Fibroblast of mammary gland (primary cell): ENCODE measurements at places on chromosomes 16 and 17.

DNA sequence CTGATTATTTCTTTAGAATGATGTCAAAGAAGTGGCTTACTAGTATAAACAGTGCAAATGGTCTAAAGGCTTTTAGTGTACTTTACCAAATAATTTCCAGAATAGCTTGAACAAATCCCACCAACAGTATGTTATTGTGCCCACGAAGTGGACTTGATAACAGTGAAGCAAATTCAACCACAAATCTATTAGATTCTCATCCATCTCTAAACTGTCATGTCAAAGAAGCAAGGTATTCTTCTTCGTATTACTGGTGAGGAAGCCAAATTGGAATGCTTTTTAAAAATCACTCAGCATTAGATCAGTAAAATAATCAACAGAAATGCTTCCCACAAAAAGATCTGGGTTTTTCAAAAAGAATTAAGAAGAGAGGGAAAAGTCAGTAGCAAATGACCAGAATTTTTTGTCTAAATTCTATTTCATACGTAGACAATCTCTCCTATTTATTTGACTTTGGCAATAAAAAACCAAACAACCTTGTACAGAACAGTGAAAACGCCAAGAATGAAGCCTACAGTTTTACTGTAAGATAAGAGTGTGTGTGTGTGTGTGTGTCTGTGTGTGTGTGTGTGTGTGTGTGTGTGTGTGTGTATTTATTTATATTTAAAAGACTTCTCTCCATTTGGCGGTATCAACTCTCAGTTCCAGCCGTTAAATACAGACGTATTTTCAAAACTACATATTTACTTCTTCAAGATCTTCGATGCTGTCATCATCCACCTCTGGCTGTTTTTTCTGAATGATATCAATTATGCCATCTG lies 114.6 kb downstream of the CYB561 start:
- DNase-seq, result no peak

DNA sequence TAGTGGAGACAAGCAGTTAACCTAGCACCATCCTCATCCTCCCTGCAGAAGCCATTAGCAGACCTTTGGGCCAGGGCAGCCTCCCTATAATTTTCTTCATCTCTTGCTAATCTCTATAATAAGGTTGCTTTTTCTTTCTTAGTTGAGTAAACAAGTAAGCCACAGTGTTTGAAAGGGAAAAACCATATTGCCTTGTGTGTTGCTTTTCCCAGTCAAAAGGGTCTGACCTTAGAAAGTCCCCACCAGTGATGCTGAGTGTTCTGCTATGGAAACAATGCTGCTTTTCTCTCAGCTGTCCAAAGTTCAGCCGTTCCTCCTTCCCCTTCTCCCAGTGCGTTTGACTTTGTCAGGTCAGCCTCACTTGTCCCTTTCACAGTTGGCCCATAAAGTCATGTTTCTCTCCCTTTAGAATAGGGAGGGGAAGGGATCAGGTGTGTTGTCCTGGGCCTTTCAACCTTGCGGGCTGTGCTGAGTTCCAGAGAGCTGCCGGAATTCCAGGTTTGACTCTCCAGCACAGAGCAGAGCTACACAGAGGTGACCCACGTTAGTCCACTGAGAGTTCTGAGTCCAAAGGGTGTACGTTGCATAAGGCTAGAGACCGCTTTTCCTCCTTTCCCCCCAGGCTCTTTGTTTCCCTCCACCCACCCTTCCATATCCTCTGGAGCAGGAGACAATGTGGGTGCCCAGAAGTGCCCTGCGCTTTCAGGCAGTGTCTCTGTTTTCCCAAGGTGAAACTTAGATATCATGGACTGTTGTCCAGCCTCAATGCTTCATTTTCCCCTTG lies 15.9 kb upstream of the CLEC18C start:
- DNase-seq, result no peak

DNA sequence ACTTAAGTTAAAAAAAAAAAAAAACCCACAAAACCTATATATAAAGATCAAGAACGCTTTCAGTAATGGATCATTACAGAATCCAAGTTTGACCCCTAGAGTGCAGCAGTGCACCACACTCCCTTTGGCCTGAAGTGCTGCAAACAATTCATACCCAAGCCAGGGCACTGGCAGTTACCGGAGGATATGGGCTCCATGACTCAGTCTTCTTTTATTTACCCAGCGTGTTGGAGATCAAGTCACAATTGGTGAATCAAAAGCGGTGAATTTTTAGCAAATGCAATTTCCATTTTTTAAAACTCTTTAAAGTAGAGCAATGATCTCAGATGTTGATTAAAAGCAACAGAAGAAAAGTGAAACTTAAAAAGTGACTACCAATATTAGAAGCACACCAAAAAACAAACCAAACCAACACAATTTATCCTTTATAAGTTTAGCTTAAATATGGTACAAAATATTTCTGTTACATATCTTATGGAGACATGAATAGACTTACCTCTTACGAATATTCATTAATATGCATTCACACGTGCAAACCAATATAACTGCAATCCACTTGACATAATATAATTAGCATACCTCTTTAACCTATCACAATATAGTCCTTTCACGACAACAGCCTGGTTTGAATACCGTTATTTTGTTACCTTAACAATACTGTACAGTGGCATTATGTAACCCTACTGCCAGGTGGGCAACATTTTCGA lies 46.3 kb downstream of the ZNF652 start:
- peak; percentile 91 for DNase-seq

DNA sequence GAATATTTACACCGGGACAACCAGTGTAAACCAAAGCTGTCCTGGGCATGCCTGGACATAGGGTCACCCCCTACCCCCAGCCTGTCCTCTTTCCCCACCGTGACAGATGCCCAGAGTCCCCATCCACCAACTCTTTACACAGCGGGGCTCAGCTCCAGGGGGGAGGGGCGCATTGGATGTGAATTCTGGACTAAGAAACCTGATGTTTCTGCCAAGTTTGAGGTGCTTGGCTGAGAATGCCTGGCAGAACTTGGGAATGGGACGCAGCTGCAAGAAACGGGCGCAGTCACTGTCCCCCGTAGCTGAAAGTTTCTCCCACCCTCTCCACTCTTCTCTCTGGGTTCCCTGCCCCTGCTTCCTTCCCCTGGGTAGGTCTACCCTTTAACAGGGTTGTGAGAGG lies 68.0 kb upstream of the CDC42EP4 start:
- no peak for DNase-seq

DNA sequence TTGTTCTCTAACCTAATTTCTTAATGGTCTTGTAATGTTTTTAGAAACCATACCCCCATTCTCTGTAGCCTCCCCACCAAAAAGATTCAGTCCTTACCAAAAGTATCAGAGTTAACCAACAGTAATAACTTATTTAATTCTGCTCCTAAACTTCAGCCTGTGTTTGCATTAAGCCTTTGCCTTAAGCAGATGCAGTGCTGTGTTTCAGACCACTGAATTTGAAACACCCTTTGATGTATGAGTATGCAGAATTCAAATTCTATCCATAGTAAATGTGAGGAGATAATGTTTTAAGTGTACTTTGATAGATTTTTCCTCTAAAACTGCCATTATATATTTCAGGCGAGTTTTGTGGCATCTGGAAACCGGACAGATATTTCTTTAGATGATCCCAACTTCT lies 171.6 kb upstream of the RBL2 start:
- no peak for DNase-seq

DNA sequence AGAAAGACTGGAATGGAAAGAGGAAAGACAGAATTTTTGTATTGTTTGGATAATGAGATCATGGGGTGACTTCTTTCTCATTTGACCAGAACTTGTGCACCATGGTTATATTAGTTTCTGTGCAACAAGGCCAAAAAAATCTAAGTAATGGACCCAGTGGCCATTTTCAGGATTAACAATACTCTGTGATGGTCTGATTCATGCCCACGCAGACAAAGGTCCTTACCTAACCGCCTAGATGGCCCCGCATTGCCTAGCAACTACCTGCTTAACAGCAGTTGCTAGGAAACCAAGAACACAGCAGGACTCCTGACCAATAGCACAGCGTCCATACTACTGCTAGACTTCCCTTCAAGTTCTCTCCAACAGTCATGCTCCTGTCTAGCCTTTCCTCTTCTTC lies 22.4 kb downstream of the MIS12 start:
- DNase-seq, result no peak

DNA sequence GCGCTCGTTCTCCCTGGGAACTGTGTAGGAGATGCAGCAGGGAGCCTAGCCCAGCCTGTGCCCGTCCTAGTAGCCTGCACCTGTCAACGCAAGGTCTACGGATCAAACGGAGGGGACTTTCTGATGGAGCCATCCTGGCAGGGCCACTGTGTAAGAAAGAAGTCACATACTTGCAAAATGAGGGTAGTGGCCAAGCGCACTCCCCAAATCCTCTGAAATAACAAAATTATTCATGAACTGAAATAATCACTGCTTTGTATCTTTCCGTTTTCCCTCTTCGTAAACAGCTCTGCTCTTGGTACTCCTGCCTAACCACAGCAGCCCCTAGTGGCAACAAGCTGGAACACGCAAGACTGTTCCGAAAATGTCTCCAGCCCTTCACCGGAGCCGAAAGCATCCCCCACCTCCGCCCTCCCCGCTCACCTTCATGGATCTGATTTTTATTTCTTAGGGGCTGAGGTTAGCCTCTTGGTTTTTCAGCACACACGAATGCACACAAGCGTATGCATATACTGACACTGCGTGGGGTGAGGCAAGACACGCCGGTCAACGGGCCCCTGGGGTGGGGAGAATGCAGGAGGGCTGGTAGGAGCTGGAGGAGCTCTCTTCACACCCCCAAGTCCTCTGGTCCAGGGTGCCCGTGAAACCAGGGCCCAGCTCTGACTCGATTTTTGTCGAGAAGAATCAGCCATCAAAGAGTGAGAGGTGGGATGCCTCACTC lies 100.8 kb downstream of the ABCC12 start:
- DNase-seq, result peak; percentile 70

GRCh38 chr17:72185564-72185963 lies 64.7 kb downstream of the SOX9 start:
- no peak for DNase-seq

- DNase-seq, result no peak
Observed at GRCh38 chr17:57455063-57455914, 199.0 kb downstream of the MSI2 start.

- DNase-seq, result no peak
Observed at GRCh38 chr17:28574526-28574925, 2.2 kb downstream of the ALDOC start.

DNA sequence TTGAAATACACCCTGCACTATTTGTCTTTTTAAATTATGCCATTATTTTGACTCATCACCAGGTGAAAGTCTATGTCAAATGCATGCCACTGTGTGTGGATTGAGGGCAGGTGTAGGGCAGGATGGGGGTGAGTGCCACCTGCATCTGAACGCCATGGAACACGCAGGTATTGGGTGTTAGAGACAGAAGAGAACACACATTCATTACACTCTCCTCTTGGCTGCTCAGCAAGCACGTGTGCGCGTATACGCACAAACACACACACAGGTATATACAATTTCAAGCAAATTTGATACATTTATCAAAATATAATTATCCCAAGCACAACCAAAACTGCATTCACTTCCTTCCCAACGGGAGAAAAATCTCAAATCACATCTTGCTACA lies 268.9 kb downstream of the NTN1 start:
- DNase-seq, result no peak

- DNase-seq, result no peak
Observed at GRCh38 chr17:62644487-62645173, 17.2 kb downstream of the MRC2 start.

DNA sequence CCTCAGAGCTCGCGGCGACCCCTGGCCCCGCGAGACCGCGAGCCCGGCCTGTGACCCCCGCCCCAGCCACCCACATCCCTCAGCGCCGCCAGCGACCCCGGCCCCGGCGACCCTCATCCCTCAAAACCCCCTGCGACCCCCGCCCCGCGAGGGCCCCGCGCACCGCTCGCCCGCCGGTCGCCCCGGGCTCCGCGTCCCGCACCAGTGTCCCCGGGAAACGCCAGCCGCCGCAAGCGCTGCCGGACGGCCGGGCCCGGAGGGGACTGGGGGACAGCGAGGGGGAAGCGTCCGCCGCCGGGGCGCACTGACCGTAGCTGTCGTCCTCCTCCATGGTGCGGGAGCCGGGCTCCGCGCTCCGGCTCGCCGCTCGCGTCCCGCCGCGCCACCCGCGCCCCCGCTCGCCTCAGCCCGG lies at the start of gene CYTH1:
Gene CYTH1 (minus strand): TSS at position 381 of the 412 bp plus-strand sequence. CDS start 50 bp downstream, at position 331.
- no peak for DNase-seq

DNA sequence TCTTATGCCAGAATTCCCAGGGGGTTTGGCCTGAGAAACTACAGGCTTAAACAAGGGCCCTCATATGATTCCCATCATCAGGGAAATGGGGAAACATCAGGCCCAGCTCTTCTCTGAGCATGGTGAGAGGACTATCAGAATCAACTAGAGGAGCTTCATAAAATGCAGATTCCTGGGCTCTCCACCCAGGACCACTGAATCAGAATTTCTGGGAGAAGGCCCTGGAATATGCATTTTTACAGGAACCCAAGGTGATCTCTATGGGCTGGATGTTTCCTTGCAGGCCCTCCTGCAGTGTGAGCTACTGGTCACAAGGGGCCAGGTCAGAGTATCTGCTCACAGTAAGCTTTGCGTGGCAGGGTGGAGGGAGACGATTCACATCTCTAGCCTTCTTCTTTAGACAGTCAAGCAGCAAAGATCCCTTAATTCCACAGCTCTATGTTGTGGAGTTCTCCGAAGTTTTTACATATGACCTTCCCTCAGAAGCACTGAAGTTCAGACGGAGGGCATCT lies 38.8 kb upstream of the HOXB13 start:
- DNase-seq, result no peak

- DNase-seq, result peak; percentile 77
Observed at GRCh38 chr16:23496821-23497542, 13.3 kb downstream of the GGA2 start.

DNA sequence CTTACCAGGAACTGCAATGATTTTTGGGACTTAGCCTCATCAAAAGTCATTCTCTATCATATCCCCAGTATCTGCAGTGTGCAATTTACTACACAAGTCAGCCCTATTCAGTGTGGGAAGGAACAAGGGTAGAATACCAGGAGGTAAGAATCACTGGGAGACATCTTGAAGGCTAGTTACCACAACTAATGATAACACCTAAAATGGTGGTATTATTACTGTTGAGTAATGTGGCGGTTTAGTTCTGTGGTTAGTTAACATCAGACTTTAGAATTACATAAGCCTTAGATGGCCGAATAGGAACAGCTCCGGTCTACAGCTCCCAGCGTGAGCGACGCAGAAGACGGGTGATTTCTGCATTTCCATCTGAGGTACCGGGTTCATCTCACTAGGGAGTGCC lies 567.9 kb upstream of the CDH11 start:
- DNase-seq, result no peak
